Immature natural killer cell (primary cell): ENCODE measurements at places on chromosomes 7 and 10.

- no peak for DNase-seq
Measured at GRCh38 chr7:69276011-69276729, 322.1 kb upstream of the AUTS2 start.

GRCh38 chr10:86971232-86971991 lies 3.1 kb downstream of the ADIRF start:
- DNase-seq = peak; percentile 85

- no peak for DNase-seq
Measured at GRCh38 chr7:99031496-99031895, 112.4 kb downstream of the SMURF1 start.

GRCh38 chr7:101547916-101548661 lies 81.0 kb downstream of the MYL10 start:
- DNase-seq = no peak

- DNase-seq = no peak
Measured at GRCh38 chr10:110163192-110163773, 44.1 kb upstream of the MXI1 start.

- no peak for DNase-seq
Measured at GRCh38 chr7:124059375-124059774, 26.5 kb upstream of the TMEM229A start.

- no peak for DNase-seq
Measured at GRCh38 chr7:158386866-158387545, 200.6 kb downstream of the PTPRN2 start.

- DNase-seq = no peak
Measured at GRCh38 chr7:137965942-137966640, 35.8 kb downstream of the CREB3L2 start.

GRCh38 chr7:4878336-4879335 lies 4.9 kb downstream of the RADIL start:
- no peak for DNase-seq

DNA sequence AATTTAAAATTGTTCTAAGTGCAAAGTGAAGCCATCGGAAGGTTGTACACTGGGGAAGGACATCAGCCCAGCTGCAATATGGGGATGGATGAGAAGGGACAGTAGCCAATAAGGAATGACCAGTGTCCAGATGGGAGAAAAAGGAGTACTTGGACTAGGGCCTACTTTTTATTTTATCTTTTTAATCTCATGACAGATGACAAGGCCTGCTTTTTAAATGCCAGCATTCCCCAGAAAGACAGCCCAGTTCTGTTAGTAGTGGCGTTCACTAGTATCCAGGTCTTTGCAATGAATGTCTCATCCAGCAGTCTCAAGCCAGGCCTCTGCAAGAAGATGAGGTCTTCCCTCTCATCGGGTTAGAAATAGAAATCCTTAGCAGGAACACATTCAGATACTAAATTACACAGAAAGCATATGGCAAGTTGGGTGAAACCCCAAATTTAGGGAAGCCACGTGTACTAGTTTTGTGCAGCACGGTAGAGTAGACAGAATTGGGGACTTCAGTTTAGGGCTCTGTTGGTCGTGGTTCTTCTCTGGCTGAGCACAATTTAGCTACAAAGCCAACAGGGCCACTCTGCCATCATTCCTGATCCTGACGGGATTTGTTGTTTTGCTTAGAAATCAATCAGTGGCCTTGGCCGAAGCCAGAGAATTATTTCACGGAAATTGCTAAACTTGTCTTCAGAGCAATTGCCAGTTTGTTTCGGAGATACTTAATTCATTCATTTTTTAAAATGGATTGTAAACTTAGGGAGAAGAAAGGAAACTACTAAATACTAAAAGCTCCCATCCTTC lies 227.8 kb downstream of the ARHGAP21 start:
- no peak for DNase-seq

DNA sequence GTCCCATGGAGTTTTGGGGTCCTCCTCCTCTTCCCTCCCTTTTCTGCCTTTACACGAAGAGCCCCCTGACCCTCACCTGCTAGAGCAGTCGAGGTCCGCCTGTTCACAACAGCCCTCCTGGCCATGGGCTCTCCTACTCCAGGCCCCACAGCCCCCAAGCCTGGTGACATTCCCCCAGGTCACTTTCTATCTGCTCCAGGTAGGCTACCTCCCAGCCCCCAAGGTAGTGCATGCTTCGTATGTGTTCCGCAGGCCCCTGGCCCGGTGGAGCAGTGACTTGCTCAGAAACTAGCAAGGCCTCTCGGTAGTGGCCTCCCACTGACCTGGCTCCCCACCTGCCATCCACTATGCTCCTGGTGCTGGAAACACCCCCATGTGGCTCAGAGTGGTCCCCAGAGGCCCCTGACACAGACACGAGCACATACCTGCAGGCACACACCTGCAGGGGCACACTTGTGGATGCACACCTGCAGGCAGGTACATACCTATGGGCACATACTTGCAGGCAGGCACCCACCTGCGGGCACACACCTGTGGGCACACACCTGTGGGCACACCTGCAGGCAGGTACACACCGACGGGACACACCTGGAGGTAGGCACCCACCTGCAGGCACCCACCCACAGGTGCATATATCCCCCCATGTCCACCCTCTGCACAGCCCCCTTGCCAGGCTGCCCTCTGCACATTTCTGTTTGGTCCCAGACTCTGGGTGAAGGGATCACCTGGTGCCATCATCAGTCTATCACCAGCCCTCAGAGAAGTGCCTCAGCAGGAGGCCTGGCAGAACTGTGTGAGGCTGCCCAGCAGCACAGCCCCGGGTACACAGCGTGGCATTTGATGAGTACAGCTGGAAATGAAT lies 322.5 kb downstream of the PTPRN2 start:
- no peak for DNase-seq

DNA sequence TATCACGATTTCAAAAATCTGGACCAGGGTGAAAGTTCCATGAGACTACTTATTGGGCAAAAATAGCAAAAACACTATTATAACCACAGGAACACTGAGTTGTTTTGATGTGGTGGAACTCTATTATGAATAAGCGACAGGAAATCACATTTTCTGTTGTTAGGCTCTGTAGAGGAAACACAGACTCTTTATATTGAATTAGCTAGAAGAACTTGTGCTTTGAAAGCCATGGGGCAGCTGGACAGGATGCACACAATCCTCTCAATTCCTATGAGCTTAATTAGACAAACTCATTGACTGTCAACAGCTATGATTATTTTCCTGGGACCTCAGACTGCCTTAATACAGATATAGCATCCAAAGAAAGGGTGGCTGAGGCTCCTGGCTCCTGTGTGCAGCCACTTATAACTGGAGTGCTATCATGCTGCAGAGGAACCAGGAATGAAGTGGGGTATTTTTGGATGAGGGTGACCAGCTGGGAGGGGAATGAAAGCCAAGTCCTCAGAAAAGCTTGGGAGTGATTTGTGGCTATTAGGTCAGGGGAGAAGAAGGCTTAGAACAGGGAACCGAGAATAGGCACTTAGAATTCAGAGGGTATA lies 657.3 kb downstream of the TYW1 start:
- DNase-seq = no peak

DNA sequence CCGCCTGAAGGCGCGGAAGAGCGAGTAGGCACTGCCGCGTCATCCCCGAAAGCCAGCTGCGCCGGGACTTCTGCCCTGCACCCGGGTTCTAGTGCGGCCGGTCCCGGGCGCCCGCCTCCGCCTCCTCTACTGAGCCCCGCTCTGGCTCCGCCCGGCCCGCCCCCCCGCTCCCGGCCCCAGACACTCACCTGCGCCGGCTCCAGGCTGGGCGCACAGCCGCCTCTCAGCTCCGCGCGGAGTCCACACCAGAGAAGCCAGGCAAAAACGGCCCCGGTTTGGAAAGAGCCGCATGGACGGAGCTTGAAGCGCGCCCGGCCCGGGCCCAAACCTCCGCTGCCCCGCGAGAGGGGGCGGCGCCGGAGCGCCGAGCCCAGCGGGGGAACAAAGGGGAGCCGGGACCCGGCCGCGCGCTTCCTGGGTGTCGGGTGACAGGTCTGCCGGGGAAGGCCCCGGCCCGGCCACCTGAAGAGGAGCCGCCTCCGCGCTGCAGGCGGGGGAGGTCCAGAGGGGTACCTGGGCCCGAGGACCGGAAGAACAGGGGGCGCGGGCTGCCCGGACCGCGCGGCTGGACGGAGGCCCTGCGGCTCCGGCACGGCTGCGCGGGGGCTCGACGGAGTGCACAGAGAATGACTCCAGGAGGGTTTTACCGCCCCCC lies 168.2 kb downstream of the NRF1 start:
- DNase-seq = no peak
